Subcutaneous preadipocyte (primary cell): ENCODE measurements at places on chromosomes 3 and 15. TPM values are rescaled to one million over a fixed set of nuclear protein-coding genes. Genes with fewer than 3 reads are reported as not detected.

Gene LYZL4
- total RNA-seq = not detected in 2 replicates

Gene HYAL1
- total RNA-seq = 2.7 and 3.7 TPM in 2 replicates

Gene DYNC1LI1
- total RNA-seq = 28.7 and 38.1 TPM in 2 replicates

Gene UPK1B
- total RNA-seq = not detected in 2 replicates

Gene SKOR1
- under 0.01 TPM in 2 replicates for total RNA-seq

Gene HAPLN3
- 1.6 and 2.6 TPM in 2 replicates for total RNA-seq

Gene GANC
- total RNA-seq = 17.6 and 19.7 TPM in 2 replicates

Gene LXN
- total RNA-seq = 10.0 and 28.3 TPM in 2 replicates

Gene IL17RD
- total RNA-seq = 3.1 and 3.7 TPM in 2 replicates

Gene DENND6A
- total RNA-seq = 17.6 and 19.7 TPM in 2 replicates

Gene SEMA5B
- not detected in 2 replicates for total RNA-seq

Gene SV2B
- not detected in 2 replicates for total RNA-seq

Gene TRPM1
- under 0.01 TPM in 1 of 2 replicates, not detected in the other for total RNA-seq

Gene ACAN
- not detected in 2 replicates for total RNA-seq

Gene COL6A5
- total RNA-seq = not detected in 2 replicates

Gene DUOXA1
- total RNA-seq = not detected in 2 replicates

Gene CACNA1D
- total RNA-seq = under 0.01 TPM in 1 of 2 replicates, not detected in the other

Gene RTP3
- not detected in 2 replicates for total RNA-seq

Gene ADAMTS7
- total RNA-seq = 12.1 and 19.0 TPM in 2 replicates
